Smooth muscle cell of trachea (primary cell): ENCODE measurements at places on chromosomes 12 and 14. TPM values are rescaled to one million over a fixed set of nuclear protein-coding genes. Genes with fewer than 3 reads are reported as not detected.

NXPH4 gene
- 3.2 and 3.5 TPM in 2 replicates for total RNA-seq

SMIM41 gene
- total RNA-seq: 4.5 and 4.8 TPM in 2 replicates

KCNJ8 gene
- 7.3 and 10.6 TPM in 2 replicates for total RNA-seq

CELA1 gene
- not detected in 2 replicates for total RNA-seq

TMEM132D gene
- not detected in 2 replicates for total RNA-seq
